HFFc6 (cell line): ENCODE measurements at places on chromosomes 7 and 10.

DNA sequence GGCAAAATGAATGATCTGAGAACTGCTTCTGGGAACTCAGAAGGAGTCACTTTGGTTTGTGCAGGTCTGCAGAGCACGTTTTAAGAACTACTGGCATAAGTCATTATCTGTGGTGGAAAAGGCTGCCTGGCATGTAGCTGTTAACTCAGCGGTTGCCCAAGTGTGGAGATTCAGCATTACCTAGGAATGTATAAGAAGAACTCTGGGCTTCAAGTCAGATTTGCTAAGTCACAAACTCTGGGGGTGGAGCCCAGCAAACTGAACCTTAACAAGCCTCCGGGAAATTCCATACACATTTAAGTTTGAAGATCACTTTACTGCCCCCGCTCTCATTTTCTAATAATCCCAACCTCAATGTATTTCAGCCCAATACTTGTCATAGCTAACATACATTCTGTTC, 31.1 kb downstream of the PLXDC2 start:
- no peak for DNase-seq

- DNase-seq: peak; percentile 30
Measured at GRCh38 chr7:82234457-82235049, 209.0 kb downstream of the CACNA2D1 start.

- DNase-seq: no peak
Measured at GRCh38 chr10:133528845-133529575, 1.8 kb downstream of the CYP2E1 start.

GRCh38 chr10:122062831-122063674, 74.1 kb downstream of the TACC2 start:
- peak; percentile 85 for DNase-seq

- peak; percentile 46 for DNase-seq
Measured at GRCh38 chr7:83677180-83677866, 28.4 kb upstream of the SEMA3E start.

- DNase-seq: no peak
Measured at GRCh38 chr7:151541709-151542499, 22.2 kb upstream of the RHEB start.

- DNase-seq: no peak
Measured at GRCh38 chr10:104322416-104322782, 15.9 kb downstream of the ITPRIP start.

DNA sequence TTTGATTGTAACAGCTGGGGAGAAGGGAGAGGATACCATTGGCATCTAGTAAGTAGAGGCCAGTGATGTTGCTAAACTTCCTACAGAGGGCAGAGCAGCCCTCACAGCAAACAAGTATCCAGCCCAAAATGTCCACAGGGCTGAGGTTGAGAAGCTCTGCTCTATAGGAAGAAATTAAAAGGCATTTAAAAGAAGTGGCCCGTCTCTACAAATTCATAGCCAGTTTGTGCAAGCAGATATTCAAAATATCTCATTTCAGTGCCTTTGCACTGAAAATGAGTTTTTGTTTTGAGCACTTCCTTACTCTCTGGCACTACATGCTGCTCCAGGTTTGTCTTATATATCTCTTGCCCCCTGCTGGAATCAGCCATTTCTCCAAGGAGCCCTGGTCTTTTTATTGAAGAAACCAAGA, 330.0 kb downstream of the BBS9 start:
- peak; percentile 55 for DNase-seq

DNA sequence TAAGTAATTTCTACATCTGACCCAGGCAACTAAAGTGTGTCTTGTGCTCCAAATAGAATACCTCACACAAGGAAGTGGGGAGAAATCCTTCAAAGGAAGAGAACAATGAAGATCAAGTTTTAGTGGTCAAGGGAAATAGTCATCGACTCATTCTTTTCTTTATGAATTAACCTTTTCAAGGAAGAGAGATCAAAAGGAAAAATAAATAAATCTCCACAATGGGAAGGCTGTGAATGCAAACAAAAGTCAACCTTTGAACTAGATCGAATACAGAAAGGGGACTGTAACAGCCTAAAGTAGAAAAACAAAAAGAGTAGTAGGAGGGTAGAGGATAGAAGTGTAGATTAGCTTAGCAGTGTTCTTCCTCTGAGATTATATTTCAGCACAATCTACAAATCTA, 274.6 kb upstream of the COBL start:
- no peak for DNase-seq

DNA sequence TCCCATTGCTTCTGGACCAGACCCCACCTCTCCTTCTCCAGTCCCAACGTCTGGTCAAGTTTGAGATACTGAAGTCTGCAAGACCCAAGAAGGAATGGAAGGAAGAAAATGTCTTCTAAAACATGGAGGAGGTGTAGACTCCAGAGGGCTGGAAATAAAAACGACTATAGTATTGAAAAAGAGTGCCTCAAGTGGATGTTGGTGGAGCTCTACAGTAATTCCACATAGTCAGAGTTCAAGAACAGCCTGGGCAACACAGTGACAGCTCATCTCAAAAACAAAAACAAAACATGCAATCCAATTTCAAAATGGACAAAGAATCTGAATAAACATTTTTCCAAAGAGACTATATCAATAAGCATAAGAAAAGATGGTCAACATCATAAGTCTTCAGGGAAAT, 2.3 kb upstream of the PCGF6 start:
- no peak for DNase-seq

GRCh38 chr7:25854608-25855497, 297.1 kb upstream of the NFE2L3 start:
- peak; percentile 85 for DNase-seq

DNA sequence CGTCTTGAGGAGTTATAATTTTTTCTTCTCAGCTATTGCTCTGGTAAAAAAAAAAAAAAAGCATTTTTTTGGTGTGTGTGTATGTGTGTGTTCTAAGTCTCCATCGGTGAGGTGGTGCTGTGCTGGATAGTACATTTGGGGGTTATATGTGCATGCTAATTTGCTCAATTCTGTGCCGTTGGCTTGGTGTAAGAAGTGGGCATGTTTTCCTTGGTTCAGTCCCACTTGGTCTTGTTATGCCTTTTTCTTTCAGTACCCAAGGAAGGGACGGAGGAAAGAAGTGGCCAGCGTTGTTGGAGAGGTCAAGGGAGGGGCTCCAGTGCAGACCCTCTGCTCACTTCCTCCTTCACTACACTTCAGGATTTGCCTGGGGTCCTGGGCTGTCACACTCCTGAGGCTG, 20.4 kb downstream of the LRMDA start:
- DNase-seq: no peak

DNA sequence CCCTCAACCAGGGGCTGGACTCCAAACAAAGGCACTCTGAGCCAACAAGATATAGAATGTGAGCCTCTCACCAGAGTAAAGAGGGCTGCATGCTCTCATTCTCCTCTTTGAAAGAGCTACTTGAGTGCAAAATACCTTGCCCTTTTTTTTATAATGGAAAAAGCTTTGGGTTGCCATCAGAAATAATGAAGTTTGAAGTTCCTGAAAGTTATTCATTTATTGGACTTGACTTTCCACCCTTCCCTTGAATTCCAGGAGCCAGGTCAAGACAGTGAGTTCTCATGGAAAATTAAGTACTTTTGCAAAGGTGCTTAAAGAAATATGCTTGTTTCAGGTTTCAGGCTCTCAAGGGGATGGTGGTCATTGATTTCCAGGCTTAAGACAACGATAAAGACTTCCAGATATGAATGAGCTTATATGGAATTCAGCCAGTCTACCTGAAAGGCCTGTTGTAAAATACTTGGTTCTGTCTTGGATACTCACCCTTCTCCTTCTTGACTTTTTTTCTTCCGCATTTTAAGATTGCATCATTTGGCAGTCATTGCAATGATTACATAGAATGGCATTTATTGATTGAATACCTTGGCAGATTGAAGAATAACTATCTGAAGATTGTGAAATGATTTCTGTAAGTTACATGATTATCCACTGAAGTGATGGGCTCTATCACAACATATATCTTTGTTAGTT, 696.4 kb downstream of the INHBA start:
- DNase-seq: peak; percentile 25

- DNase-seq: no peak
Measured at GRCh38 chr10:26380815-26381214, 57.3 kb upstream of the APBB1IP start.

DNA sequence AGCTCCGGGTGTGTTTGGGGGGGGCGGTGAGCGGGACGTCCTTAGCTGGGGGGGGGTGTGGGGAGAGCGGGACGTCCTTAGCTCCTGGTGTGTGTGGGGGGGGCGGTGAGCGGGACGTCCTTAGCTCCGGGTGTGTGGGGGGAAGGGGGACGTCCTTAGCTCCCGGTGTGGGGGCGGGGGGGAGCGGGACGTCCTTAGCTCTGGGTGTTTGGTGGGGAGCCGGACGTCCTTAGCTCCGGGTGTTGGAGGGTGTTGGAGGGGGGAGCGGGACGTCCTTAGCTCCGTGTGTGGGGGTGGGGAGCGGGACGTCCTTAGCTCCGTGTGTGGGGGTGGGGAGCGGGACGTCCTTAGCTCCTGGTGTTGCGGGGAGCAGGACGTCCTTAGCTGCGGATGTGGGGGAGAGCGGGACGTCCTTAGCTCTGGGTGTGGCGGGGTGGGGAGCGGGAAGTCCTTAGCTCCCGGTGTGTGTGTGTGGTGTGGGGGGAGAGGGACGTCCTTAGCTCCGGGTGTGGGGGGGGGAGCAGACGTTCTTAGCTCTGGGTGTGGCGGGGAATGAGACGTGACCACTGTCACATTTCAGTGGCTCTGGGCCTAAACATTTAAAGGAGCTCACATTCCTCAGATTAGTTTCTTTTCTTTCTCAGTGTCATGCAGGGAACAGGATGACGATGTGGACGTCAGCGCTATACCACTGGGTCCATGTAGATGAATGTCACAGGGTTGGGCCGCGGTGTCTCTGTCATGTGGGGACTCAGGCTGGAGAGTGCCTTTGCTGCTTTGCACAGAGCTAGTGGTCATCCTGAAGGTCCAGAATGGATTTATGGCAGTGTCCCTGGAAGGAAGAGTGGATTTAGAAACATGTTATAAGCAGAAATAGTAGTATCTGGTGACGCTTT, 7.5 kb downstream of the DYNC2I1 start:
- peak; percentile 73 for DNase-seq

GRCh38 chr10:78437407-78437768, 403.7 kb downstream of the RPS24 start:
- DNase-seq: no peak

DNA sequence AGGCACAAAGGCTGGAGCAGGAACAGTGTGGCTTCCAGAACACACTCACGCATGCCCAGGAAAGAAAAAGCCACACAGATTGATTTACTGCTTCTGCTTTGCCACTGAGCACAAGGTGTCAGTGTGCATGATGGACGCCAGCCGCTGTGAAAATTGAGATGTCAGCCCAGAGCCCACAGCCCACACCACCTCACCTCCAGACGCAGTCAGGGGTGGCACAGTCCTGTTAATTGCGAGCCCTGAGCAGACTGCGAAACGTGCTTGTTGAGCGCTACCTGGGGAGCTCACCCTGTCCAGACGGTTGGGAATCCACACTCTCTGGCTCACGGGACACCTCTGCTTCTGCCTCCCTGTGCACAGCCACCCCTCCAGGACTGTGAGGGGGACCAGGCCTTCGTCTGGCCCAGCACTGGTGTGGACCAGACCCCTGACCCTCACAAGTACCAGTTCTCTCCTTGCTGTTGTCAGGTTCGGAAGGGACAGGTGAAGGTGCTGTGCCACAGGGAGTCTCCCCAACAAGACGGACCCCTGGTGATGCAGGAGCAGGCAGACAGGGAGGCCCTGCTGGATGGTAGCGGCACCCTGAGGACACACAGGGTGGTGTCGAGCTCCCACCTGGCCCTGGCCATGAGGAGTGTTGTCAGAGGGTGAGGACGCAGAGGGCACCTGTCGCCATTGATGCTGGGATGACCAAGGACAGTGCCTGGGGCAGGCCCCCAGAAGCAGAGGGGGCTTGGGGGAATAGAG, 15.3 kb downstream of the RASGEF1A start:
- no peak for DNase-seq

- no peak for DNase-seq
Measured at GRCh38 chr10:74624501-74624900, 201.9 kb upstream of the KAT6B start.

- DNase-seq: no peak
Measured at GRCh38 chr7:18425838-18426445, 69.6 kb upstream of the HDAC9 start.

DNA sequence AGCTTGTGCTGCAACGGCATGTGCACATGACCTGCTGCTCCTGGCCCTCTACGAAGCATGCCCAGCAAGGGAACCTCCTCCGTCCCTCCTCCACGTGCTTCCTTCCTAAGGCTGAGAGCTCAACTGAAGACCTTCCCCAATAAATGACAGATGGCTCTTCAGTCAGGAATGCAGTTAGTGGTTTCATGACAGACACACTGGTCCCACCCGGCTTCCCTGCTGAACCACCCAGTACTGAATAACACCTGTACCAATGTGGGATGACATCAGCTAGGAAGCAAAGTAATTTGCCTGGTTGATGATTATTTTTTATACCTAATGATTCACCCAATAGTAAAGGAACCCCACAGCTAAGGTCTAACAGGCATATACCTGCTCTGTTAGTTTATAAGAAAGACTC, 69.1 kb downstream of the SCRN1 start:
- DNase-seq: no peak

DNA sequence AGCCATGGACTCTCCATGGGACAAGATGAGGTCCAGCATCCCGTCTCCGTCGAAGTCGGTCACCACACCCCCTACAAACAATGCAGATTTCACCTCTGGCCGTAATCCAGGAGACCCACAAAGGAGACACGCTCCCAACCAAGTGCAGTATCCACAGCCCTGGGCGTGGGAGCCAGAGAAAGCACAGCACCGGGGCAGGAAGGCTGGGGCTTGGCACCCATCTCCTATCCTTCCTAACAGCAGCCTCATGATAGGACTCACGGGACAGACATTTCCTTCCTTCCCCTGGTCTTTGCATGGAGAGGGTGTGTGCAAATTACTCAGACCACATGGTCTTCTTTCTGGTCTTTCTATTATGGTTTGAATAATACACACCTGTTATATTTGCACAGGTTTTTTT, 46.3 kb downstream of the GOLGA7B start:
- DNase-seq: no peak

- DNase-seq: no peak
Measured at GRCh38 chr10:59991661-59992060, 85.3 kb upstream of the CCDC6 start.
